ENCODE measurements at places on chromosomes 6 and 20.

- no peak for DNase-seq
Observed at GRCh38 chr6:116524236-116524635, 12.8 kb downstream of the CALHM5 start.

DNA sequence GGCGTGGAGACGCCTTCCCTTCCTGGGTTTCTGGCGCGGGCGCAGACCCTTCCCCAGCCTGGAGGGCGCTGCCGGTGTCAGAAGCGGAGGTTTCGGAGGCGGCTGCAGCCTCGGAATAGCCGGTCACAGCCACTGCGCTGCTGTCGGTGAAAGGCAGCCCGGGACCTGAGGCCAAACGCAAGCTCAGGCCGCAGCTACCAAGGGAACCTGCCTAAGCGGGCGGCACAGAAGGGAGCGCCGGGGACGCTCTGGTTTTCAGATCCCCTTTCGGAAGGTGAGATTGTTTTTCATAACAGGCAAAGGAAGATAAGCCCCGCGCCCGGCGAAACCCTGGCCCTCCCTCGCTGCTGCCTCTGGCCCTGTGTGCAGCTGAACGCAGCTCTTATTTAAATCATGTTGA, 116.5 kb downstream of the FAM120B start:
- DNase-seq, result no peak

DNA sequence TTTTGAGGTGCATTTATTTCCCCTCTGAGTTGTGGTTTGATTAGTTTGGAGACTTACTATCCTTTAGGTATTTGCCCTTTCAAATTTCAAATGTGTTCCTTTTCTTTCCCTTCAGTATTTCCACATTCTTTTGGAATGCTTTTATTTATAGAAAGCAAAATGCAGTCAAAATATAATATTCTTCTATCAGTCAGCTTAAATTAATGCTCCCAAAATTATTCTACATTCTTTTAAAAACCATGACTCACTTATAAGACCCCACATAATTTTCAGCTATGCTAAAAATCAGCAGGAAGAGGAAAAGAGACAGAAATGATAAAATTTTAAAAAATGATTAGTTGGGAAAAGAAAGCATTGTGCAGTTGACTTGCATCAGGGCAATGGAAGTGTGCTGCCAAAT, 180.0 kb upstream of the SMLR1 start:
- no peak for DNase-seq

GRCh38 chr20:13173201-13173600, 47.9 kb upstream of the ISM1 start:
- no peak for DNase-seq

DNA sequence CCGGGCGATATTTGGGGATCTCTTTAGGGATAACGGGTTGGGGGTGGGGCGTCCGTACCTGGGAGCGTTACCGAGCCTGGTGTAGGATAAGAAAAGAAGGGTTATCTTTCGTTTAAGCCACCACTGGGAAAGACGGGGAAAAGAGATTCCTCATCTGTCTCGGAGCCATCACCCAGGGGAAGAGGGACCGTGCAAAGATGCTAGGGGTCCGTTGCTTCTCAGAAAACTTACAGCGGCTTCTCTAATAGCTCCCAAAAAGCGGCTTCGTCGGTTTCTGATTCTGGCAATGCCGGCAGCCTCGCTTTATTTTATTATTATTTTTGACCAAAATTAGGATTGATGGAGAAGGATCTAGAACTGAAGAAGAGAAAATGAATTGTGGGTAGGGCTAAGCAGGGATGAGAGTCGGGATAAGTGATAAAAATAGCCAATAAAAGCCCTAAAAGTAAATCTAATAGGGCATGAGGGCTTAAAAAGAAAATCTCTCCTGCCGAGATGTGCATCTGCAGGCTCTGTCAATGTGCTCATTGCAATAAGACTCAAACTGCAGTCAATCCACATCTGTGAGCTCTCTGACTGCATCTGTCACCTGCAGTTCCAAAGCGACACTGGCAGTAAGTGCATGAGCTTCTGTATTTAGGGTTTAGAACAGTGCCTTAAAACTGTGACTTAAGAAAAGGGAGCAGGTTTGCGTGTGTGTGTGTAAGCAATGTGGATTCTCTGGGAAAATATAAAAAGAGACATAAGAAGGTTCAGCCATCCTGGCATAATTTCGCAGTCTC, 801 bp downstream of the TBPL1 start:
- DNase-seq, result no peak

GRCh38 chr6:7542065-7542873, 798 bp downstream of the DSP start:
- peak; percentile 41 for DNase-seq

DNA sequence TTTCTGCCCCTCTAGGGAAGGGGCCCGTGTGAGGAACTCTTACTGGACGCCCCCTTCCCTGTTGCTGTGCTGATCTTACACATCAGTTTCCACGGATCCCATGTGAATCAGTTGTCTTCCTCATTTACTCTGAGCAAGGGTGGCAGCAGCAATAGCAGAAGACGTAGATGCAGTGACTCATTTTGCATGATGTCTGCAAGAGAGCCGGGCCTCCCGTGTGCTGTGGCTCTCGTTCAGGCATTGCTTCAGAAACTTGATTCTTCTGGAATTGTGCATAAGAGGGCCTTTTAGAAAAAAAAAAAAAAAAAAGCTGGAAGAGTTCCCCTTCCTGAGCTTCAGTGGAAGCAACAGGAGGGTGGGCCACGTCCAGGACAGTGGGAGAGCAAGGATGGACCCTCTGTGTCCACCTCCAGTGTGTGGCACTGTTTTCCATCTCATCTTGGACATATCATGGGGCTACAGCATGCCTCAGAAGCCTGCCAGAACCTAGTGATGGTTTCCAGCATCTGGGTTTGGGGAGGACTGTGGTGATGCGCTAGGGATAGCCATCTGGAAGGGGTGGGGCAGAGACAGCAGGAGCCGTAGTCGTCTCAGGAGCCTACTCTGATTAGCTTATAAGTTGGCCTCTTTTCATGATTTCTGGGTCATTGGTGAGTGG, 62.1 kb downstream of the FOXO3 start:
- no peak for DNase-seq

DNA sequence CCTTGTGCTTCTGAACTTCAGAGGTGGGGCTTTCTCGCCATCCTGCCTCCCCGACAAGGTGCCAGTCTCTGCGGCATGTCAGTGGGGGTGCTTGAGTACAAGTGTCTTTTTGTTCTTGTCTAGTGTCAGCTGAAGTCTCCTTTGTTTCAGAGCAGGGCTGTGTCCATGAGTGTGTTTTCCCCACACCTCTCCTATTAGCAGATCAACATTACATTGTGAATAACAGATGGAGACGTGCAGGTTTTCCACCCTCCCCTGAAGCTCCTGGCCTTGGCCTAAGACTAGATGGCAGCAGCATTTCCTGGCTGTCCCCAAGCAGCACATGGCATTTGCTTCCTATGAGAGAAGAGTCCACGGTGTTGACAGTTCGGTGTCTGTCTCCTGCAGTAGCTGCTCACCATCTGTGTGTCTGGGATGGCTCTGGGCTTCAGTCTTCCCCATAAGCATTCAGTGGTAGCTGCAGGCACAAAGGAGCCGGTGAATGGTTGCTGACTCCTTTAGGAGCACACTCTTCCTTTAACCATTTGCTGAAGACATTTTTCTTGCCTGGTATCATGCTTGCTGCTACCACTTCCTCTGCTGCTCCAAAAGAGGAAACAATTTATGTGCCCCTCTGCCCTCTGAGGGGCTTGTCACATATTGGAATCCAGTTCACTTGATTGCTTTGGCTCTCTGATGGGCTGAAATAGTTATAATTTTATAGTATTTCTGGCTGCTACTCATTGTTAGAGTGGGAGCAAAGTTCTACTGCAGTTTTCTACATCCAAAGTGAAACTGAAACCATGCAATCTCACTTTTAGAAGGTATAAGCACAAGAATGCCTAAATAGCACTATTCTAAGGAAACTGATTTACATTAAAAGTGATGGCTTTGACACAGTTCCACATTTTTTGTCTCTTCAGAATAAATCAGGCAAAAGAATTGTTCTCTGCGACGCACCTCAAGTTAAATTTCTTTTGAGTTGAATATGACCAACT, 913.0 kb downstream of the C6orf118 start:
- DNase-seq, result no peak

DNA sequence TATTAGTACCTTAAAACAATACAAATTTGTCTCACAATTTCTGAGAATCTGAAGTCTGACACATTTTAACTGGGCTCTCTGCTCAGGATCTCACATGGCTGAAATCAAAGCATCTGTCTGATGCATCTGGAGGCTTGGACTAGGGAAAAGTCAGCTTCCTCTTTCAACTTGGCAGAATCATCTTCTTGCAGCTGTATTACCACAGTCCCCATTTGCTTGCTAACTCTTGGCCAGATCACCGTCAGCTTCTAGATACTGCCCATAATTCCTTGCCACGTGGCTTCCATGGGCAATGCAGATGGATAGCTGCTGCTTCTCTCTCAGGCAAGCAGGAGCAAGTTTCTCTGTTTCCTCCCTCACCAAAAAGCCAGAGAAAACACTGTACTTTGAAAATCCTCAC, 1106.4 kb upstream of the CITED2 start:
- no peak for DNase-seq

DNA sequence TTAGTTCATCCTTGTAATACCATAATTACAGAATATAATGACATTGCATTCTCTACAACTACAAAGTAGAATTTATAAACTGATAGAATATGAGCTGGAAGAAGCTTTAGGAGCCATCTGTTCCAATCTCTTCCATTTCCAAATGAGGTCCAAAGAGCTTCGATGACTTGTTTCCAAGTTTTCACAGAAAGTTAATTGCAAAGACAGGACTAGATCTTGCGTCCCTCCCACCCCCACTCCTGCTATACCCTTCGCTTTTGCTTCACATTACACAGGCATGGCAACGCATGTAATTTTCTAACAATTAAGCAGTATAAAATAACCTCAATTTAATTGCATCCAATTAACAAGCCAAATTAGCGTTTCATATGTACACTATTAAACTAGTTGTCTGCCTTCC, 7.0 kb downstream of the HIVEP2 start:
- no peak for DNase-seq

DNA sequence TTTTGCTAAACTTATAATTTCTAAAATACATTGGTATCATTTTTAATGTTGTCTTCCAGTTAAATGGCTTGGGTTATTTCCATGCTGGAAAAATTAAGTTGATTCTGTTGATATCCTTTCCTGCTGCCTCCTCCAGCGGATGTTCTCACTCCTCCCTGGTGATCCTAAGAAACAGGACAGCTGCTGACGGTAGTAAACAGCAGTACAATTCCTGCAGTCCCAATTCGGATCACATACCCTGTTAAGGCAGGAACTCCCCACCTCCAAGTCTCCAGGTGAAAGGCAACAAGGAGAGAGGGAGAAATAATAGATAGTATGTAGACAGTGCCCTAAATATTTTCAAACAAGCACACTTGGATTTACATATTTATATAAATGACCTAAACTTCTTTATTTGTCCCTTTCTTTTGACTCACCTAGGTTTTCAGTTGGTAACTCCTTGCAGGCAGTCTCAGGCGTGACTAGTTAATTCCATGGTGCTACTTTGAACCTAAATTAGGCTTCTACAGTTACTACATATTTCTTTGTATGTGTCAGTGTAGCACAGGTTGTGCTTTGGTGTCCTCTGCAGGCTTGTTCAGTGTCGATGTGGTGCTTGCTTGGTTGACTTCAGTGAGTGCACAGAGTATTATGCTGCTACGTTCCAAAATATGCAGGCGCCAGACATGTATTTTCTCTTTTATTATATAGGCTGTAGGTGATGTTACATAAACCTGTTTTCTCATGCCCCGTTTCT, 126.0 kb downstream of the ADGRB3 start:
- DNase-seq, result no peak

DNA sequence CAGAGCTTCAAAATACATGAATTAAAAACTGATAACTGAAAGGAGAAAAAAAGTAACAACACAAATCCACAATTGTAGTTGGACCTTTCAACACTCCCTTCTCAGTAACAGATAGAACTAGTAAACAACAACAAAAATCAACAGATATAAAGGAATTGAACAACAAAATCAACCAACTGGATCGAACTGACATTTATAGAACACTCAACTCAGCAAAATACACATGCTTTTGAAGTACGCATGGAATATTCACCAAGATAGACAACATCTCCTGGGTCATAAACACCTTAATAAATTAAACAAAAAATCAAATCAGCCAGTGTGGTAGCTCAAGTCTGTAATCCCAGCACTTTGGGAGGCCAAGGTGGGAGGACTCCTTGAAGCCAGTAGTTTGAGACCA, 63.3 kb downstream of the ILRUN start:
- no peak for DNase-seq

DNA sequence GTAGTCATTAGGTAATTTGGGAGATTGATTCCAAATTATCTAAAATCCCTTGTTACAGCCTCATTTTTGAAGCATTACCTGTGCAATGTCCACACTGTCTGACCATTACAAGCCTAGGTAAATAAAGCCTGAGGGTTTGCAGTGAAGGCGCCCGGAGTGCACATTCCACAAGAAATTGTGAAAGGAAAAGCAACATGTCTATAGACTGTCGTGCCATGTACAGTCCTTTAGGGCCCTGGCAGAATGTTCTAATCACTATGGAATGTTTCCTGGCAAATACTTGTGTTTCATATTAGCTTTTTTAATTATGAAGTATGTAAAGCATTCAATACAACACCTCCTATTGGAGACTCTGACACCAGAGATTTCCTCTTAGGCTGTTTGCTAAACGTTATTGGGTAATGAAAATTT, 28.9 kb downstream of the PREP start:
- DNase-seq, result no peak

GRCh38 chr6:151627689-151628444, 134.1 kb downstream of the CCDC170 start:
- DNase-seq, result no peak

Measured in liver (tissue), 10 donors.